ENCODE measurements at places on chromosomes 3 and 15.

GRCh38 chr3:127889461-127889863 is 25.6 kb upstream of the KBTBD12 start:
- no peak for DNase-seq

DNA sequence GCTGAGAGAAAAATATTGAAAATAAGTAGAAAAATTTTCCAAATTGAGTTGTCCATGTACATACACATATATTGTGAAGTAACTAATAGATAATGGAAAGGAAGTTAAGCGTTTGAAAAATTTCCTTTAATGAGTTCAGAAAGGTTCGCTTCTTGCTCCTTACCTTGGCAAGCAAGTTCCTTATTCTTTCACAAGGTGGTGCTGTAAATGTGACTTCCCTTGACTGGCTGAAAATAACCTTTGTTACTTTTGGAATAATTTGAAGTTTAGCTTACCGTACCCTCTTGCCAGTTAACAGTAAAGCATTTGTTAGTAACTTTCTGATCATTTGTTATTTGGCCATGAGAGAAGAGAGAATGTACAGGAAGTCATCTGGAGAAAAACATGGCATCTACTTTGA is 41.6 kb downstream of the PYDC2 start:
- DNase-seq: no peak

- no peak for DNase-seq
Measured at GRCh38 chr15:74792227-74793016, 10.5 kb downstream of the CSK start.

GRCh38 chr3:63967675-63968611 is 55.4 kb downstream of the PSMD6 start:
- peak; percentile 76 for DNase-seq

GRCh38 chr15:63070681-63071129 is 28.2 kb downstream of the TPM1 start:
- DNase-seq: no peak

DNA sequence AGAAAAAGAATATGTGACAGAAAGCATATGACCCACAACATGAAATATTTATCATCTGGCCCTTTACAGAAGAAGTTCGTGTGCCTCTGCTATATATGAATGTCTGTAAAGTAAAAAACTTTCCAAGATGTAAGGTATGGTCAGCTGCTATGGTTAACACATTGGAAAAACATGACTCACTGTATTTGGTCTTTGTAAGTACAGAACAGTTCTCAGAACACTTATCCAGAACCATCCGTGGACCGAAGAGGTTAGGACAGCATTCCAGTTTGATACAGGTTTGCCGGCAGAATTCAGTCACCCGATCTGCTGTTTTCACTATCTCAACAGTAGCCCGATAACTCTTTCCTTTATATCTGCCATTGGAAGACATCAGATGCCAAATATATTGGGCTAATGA is 13.5 kb upstream of the STIMATE start:
- no peak for DNase-seq

DNA sequence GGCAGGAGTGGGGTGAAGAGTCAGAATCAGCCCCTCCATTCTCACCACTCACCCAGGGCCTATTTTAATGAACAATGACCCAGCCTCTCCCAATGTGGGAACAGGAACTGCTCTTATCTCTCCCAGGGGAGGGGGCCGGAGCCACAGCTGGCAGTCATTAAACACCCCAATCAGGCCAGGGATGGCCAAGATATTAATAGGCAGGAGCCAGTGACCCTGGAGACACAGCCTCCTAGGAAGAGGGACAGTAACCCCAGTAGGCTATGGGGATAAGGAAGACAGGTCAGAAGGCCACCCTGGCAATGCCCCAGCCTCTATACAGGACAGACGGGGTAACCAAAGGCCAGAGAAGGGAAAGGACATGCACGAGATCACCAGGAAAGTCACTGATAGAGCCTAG is 38.6 kb downstream of the VIPR1 start:
- no peak for DNase-seq

GRCh38 chr3:4515916-4516579 is 22.9 kb downstream of the ITPR1 start:
- no peak for DNase-seq

- no peak for DNase-seq
Measured at GRCh38 chr3:149751551-149751950, 738 bp downstream of the COMMD2 start.

DNA sequence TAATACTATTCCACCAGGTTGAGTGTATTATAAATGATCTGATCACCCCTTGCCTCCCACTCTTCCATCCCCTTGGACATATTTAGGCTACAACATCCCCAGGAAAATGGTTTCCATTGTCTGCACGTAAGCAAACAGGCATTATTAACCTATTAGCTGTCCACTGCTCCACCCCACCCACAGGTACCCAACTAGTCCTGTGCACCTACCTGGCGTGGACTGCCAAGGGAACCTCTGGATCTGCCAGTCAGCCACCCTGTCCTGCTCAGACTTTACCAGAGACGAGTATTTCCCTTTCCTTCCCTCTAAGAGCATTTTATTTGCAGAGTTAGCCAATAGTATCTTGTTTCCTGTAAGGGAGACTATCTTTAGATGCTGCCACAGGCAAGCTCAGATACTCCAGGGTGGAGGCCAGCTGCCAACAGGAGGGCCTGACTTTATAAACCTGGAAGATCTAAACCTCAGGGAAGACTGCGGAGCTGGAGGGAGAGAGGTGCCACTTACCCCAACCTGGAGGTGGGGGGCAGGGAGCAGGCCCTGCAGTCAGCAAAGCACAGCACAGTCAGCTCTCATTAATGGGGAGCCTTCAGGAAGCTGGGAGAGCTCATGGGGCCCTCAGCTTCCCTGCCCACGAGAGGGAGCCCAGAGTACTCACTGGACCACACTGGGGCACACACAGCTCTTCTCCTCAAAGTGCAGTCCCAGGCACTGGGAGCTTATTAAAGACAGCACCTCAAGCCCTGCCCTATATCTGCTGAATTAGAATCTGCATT is at the start of gene CX3CR1:
Gene CX3CR1 (minus strand): TSS at position 292 of the 773 bp plus-strand sequence. CDS start 13,527 bp downstream, outside the sequence.
- DNase-seq: no peak

DNA sequence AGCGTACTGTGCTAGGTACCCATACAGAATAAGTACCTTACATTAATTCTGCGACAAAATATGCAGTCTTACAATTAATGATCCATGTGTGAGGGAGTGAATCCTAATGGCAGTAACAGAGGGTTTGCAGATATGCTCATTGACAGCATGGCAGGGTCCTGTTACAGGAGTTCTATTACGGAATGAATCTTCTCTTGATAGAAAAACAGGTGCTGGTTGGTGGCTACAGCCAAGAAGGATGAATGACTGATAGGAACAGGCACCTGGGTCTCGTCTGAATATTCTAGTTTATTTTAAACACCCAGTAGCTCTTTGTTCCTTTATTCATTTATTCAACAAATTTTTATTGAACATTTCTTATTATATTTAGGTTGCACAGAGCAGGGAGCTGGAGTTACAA is 22.8 kb downstream of the PGBD4 start:
- DNase-seq: no peak

DNA sequence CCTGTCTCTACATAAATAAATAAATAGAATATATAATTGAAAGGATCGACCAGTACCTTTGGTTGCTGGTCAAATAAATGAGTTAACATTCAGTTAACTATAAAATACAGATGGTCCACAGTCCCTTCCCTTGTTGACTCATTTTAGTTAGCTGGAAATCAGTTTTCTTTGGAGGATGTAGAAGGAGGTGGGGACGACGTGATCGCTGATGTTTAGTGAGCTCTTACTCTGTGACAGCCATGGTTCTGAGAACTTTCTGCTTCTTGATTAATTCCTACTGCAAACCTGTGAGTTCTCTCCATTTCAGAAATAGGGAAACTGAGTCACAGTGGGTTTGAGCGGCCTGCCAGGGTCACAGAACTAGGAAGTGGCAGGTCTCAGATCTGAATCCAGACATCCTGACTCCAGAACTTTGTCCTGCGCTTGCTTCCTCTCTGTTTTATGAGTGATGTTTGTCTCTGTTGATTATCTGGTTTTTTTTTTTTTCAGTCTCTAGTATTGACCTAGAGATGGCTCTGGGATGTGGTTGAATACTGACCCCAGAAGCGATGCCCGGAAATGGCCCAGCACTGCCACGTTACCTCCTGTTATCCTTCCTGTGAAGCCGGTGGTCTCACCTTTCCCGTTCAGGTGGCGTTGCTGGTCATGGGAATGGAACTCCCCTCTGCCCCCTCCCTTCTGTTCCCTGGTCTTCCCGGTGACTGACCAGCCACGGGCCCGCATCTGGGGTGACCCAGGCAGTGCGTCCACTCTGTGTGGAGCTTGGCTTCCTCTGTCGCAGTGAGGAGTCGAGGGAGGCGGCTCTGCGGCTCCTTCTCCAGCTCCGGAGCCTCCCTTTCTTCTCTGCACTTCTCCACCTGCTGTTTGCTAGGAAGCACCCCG is 18.2 kb downstream of the SYNM start:
- no peak for DNase-seq

GRCh38 chr3:167110901-167111300 is 269.2 kb downstream of the ZBBX start:
- no peak for DNase-seq
